Stimulated activated CD4-positive, alpha-beta T cell treated with anti-CD3 and anti-CD28 coated beads, Interleukin-4, amount 100 ng/mL, for 4 hours (primary cell): ENCODE measurements at places on chromosomes 16 and 17.

DNA sequence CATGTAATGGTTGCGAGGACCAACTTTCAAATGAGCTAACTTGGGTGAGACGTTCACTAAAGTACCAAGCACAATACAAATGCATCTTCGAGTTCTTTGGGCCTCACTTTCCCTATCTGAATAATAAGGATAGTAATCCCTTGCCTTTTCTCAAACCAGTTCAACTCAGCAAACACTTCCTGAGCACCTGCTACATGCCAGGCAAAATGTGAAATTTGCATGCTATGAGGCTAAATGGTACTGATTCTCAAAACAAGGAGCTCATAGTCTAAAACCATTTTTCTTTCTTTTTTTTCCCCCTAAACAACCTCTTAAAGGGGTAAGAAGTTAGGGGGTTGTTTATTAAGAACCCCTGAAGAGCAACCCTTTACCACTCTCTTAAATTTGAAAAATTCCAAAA lies 101.4 kb upstream of the HLF start:
- no peak for DNase-seq

DNA sequence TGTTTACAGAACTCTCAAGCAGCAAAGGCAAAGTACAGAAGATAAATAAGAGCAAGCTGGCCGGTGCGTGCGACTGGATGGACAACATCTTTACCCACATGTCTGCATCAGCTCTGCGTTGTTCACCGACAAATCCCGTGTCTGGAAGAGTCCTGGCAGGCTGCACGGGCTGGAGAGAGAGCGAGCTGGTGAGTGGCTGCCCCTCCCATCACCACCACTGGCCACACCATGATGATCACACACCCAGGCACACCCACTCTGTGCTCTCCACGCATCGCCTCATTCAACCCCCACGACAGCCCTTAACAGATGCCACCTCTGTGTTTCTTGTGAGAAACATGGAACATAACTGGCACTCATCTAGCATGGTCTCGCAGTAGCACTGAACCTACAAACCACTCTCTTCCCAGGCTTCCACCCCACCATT lies 59.2 kb downstream of the ANKRD11 start:
- DNase-seq = no peak

- DNase-seq = no peak
Measured at GRCh38 chr17:8142887-8143580, 9.2 kb downstream of the PER1 start.

DNA sequence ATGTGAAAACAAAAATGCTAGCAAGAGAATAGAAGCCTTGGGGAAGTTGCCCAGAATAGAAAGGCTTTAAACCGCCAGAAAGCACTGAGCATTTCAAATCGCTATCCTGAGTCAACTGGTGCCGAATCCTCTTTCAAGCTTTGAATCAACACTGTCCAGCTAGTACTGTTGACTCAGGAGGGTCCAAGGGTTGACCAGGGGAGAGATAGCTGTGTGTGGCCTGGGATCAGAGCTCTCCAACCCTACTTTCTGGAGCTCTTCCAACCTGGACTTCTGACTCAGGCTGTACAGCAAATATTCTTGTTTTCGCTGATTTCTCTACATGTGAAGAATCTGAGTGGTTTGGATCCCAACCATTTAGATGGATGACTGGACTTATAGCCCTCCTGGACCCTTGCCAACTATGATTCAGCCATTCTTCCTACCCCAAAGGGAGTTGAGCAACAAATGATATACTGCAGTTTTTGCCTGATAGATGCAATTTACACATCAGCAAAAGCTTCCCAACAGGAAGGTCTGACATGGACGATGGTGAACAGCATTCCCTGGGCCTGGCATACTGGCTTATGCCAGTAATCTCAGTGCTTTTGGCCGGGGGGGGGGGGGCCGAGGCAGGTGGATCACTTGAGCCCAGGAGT lies 154.0 kb upstream of the SDK2 start:
- DNase-seq = no peak

DNA sequence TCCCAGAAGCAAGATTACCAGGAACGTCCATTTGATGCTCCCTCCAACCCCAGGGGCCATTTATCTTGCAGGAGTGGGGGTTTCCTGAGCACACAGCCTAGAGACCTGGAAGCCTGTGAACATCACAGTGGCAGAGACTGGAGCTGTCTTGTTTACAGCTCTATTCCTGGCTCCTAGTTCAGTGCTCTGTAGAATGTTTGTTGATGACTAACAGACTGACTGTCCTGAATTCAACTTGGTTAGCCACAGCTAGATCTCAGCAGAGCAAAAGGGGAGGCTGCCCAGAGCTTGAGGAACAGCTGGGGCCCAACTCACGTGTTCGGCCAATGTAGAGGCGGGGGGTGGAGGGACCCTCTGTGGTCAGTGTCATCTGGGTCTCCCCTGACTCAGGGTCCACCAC lies 6.6 kb downstream of the ERN2 start:
- DNase-seq = no peak

GRCh38 chr17:76644995-76645394 lies 1.4 kb upstream of the ST6GALNAC1 start:
- no peak for DNase-seq

DNA sequence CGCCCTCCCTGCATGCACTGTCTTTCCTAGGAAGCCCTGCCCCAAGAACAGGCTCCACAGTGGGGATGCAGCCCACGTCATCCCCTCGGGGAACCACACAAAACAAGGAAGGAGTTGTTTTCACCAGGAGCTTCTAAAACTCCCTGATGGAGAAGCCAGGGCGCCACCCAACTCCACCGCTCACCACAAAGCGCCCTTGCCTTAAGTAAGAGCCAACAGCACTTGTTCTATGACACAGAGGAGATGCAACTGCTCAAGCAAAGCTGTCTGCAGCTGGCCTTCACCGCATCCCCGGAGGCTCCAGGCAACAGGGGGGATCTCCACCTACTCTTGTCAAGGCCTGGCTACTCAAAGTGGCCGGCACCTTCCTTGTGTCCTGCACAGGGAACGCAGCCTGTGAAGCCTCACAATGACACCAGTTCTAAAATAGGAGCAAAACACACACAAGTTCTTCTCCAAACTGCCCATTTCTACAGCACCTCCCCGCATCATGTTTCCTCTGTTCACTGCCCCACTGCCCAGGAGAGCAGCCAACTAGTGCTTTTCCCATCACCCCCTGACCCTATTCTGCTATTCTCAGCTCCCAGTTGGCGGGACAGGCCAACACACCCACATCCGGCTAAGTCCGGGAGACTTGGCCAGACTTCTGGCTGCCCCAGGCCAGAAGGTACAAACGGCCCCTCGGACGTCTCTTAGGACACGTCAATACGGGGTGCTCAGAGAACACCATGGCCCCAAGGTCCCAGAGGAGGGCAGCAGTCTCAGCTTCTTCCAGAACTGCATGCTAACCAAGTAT lies 24.2 kb downstream of the MPG start:
- no peak for DNase-seq

DNA sequence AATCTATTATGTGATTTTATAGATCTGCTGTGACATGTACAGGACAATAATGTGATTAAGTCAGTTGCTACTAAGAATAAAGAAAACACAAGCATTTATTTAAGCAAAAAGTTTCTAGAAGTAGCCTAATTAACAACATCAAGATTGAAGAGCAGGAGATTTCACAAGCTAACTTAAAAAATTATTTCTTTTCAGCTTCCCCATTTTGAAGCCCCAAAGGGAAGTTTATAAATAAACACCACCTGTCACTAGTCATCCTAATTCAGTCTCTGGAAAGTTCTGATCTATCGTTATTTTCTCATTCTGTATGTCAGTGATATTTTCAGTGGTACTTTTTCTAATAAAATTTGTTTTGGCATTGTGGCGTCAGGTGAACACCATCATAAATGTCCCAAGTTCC lies 8.3 kb downstream of the CAPNS2 start:
- no peak for DNase-seq

- DNase-seq = no peak
Measured at GRCh38 chr16:62445909-62446308, 409.7 kb upstream of the CDH8 start.

DNA sequence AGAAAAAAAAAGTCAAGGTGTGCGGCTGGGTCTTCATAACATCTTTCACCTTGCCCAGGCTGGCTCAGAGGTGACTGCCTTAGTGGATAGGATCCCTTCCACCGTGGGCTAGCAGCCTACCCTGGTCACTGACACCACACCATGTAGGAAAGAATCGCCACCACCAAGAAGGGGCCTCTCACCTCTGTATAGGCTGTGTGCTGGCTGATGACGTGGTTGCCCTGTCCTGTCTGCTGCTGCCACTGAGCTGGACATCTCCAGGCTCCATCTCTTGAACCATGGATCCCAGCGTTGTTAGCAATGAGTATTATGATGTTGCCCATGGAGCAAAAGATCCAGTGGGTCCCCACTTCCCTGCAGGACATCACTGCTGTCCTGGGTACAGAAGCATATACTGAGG lies at the start of gene GPR142:
Gene GPR142, plus strand, starts transcription at position 301 of the 400 bp plus-strand sequence. CDS start 2,035 bp downstream, outside the sequence.
- no peak for DNase-seq

- DNase-seq = no peak
Measured at GRCh38 chr16:77663711-77664110, 58.6 kb upstream of the NUDT7 start.

DNA sequence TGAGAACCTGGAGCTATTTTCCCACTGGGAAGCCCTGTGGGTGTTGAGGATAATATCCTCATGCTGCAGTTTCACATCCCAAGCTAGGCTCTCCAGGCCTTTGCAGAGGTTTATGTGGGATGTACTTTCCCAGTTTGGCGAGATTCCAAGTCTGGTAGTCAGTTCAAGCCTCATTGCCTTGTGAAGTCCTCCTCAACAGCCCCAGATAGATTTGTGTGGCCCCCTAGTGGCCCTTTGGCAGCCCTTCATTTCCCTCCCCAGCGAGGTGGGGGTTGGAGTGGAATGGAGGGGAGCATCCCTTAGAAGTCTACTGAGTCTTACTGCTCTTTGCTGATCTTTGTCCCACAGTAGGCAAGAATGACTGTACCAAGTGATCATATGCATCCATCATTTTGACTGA lies 137.9 kb downstream of the CDH11 start:
- no peak for DNase-seq

- DNase-seq = no peak
Measured at GRCh38 chr16:68640972-68641371, 4.1 kb upstream of the CDH3 start.

DNA sequence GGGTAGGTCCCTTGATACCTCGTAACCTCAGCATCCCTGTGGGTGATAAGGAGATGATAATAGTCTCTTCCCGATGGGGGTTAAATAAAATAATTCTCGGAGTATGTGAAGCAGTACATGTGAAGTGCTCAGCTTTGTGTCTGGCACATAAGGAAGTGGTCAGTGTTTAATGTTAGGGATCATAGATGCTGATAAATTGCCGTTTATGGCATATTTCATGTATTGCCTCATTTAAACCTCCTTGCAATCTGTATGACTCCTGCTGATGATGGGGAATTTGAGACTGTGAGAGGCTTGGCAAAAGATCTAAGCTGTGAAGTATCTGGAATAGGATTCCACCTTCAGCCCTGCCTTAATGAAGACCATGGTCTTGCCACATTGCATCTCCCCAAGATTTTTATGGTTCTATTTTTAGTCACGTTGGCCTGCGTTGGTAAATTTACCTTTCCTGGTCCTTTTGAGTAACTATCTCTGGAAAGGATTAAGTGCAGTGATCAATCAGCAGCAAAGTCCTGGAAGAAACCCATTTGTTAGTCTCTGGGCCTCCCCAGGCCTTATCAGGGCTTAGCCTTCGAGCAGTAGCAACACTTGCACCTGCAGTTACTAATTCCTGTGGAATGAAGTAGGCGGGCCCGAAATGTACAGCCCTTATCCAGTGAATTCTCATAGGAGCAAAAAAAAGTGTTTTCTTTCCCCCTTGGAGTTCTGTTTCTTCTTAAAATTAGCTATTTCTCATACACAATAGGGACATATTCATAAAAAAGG lies 144.9 kb downstream of the WWOX start:
- DNase-seq = no peak

DNA sequence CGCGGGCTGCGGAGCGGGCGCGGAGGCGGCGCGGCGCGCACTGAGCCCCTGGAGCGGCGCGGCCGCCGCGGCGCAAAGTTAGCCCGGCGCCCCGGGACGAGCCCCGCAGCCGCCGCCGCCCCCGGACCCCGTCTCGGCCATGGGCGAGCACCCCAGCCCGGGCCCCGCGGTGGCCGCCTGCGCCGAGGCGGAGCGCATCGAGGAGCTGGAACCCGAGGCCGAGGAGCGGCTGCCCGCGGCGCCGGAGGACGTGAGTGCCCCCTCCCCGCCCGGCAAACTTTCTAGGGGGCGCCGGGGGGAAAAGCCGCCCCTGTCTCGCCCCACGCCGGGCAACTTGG lies 388 bp downstream of the RHBDL3 start:
- no peak for DNase-seq

- DNase-seq = no peak
Measured at GRCh38 chr17:75635610-75636202, 2.5 kb downstream of the SMIM5 start.

DNA sequence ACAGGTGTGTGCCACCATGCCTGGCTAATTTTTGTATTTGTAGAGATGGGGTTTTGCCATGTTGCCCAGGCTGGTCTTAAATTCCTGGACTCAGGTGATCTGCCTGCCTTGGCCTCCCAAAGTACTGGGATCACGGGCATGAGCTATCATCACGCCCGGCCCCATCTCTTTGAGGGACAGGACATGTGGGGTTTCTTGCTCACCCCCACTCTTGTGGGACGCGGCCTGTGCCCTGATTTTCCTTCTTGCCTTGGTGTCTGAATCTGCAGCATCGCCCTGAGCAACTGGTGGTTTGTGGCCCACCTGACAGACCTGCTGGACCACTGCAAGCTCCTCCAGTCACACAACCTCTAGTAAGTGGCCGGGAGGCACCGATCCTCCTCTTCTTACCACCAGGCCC lies 25.6 kb downstream of the NUP85 start:
- DNase-seq = no peak

- DNase-seq = no peak
Measured at GRCh38 chr16:87391324-87391949, 699 bp upstream of the MAP1LC3B start.
